ENCODE measurements at places on chromosomes 2 and 18.

GRCh38 chr2:234947556-234947955, 4.3 kb upstream of the SH3BP4 start:
- DNase-seq: no peak

DNA sequence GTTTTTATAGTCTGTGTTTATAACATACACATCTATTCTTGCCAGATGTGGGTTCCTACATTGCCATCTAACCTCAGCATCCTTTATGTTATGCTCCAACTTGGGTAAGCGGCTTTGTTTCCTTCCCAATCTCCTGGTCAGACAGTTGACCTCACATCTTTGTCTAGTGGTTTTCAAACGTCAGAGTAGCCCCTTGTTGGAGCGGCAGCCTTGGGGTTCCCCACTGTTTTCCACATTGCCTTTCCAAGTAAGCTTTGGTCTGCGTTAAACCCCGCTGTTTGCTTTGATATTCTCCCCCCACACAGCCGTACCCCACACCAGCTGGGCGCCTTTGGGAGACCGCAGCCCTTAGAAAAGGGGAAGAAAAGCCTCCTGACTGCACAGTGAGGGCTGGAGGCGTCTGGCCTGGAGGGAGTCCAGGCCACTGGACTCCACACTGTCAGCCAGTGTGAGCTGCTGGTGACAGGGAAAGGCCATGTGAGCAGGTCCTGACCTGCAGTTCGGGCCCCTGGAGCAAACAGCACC, 83.3 kb downstream of the MALT1 start:
- DNase-seq: peak; percentile 49

- no peak for DNase-seq
These were observed 89.9 kb upstream of the RANBP2 start for GRCh38 chr2:108629417-108629816.

DNA sequence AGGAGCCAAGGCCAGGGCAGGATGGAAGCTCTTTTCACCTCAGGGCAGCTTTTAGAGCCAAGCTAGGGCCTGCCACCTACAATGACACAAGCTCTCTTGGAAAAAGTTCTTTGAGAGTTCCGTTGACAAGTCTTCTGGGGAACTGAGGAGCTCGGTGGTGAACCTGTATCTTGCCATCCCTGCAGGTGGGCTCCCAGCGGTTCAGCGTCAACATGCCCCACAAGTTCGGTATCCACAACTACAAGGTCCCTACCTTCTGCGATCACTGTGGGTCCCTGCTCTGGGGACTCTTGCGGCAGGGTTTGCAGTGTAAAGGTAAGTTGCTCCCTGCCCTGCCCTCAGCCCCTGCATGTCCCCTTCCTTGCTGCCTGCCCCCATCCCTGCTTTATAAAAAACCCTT, 312.8 kb upstream of the EPAS1 start:
- DNase-seq: no peak

GRCh38 chr18:59954755-59955156, 55.0 kb downstream of the PMAIP1 start:
- no peak for DNase-seq

GRCh38 chr18:46182633-46183358, 78.6 kb downstream of the HAUS1 start:
- DNase-seq: no peak

GRCh38 chr18:6601241-6601640, 128.3 kb upstream of the ARHGAP28 start:
- DNase-seq: no peak

Measured in left ventricle myocardium inferior (tissue), 1 donor.